ENCODE measurements at places on chromosomes 2 and 18.

DNA sequence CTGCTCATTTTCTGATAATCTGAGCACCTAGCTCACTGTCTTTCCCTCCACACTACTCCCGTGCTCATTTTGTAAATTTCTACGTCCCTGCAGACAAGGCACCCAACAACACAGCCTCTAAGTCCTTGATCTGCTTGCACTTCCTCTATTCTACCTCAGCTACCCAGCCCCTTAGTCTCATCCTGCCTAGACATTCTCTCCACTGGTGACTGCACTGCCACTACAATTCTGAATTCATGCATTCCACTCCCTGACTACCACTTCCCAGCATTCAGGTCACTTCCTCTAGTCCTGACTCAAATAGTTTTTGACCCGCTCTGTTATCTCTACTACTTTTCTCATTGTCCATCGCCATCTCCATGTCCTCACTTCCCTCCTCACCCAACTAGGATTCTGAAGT is 155.7 kb downstream of the DYM start:
- no peak for DNase-seq

DNA sequence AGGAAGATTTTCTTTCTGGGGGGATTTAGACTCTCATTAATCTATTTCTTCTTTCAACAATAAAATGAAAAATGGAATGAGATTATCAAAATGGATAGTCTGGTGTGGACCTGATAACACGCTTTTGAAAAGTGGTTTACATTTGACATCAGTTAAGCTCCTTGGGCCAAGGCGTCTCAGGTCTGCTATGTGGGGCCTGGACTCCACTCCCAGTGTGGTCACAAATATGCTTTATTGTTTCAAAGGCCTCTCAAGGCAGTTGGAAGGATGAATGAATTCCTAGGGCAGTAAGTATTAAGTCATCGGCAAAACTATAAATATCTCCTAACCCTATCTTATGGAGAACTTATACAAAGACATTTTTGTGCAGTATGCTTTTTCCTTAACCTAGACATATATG is 74.5 kb downstream of the ETAA1 start:
- DNase-seq = no peak

- DNase-seq = peak; percentile 22
These were observed 145.6 kb downstream of the TGIF1 start for GRCh38 chr18:3595369-3596273.

DNA sequence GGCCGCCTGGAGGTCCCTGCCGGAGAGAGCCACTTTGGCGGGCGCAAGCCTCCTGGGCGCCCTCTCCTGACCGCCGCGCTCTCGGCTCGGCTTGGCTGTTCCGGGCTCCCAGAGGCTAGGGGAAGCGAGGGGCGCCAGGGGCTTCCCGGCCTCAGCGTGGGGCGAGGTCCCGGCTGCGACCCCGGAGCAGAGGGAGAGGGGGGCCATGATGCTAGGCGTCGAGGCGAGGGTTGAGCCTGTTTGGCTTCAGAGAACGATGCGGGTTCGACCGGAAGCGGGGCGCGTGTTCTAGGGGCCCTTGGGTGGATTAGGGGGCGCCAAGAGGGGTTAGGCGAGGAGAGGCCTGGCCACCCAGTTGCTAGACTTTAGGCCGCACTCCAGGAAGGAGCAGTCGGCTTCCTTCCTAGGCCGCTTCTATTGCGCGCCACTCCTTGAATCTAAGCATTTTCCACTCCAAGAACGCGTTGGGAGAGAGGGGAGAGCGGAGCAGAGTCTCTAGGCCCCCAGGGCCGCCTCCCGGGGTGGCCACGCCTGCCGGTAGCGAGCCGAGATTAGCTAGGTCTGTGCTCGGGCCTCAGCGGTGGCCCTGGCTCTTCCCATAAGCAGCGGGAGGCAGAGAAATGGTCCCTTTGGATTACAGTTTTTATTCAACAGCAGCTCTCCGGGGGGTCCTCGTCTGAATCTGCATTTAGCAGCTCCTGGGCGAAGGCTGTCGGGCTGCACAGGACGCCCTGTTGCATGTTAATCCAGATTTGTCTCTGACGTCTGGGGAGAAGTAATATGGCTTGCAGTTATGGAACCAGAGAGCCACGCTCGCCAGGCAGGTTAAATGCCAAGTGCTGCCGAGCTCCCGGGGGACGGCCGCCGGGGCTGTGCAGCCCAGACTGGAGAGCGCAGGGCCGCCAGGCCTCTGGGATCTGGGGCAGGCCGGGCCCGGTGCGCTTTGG is 11.3 kb downstream of the MEIS1 start:
- DNase-seq = no peak

- no peak for DNase-seq
These were observed 134.0 kb downstream of the HDAC4 start for GRCh38 chr2:239266779-239267287.

DNA sequence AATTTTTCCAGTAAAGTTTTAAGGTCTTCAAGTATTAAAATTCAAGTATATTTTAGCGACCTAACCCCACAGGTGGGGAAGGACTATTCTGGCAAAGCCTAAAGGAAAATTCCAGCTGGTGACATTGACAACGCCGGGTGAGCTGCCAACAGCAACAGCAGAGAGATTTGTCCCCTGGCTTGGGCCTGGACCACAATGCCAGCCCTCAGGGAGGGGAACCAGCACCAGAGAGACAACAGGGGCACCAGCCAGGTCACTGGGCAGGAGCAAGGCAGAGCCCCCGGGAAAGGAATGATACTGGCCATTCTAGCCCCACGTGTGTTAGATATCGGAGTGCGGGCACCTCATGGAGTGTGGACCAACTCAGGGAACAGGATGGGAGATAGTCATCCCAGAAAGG is 95.7 kb downstream of the ARMC9 start:
- DNase-seq = no peak

- no peak for DNase-seq
These were observed 684.4 kb downstream of the NRXN1 start for GRCh38 chr2:50347358-50348044.

GRCh38 chr2:178241844-178242551 is 47.7 kb downstream of the OSBPL6 start:
- DNase-seq = no peak

DNA sequence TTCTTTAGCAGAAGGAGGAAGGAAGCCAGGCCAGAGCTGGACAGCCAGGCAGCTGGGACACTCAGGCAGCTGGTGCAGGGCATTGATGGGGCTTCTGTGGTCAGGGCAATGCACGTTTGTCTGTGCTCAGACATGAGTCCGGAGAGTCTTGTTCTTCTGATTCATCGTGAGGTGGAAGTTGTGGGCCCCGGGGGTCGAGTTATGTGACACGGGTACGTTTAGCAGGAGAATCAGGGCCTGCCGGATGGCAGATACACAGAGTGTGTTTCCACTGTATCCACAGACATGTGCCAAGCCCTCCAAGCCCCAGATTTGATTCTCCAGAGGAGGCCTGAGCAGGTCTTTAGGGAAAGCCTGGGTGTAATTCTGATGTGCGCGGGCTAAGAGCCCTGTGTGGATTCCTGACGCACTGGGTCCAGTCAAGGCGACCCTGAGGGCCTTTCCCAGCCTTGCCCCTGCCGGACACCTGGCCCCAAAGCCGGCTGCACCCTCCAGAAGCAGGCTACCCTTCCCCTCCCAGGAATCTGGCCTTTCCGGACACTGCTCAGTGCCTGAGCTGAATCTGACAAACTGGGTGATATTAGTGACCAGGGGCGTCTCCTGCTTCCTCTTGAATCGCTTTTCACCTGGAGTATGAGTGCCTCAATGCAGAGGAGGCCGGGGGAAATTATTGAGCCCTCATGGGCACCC is 10.1 kb downstream of the ARHGEF4 start:
- no peak for DNase-seq

DNA sequence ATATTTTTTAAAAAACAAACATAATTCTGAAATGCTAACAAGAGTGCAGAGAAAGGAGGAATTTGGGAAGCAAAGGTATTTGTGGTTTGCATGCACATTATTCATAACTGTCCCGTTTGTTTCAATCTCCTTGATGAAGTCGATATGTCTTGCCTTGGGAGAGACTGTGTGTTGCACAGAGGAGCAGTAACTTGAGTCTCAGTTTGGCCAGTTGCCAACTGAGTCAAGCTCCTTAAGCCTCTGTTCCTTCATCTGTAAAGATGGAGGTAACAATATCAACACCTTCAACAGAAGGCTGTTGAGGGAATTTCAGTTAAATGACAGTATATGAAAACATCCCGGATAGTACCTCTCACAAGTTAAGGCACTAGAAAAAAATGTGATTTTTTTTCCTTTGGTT is 226.2 kb downstream of the ASXL3 start:
- DNase-seq = no peak

GRCh38 chr18:1595195-1595594 is 690.5 kb downstream of the ADCYAP1 start:
- no peak for DNase-seq

GRCh38 chr2:157404363-157404762 is 39.5 kb downstream of the CYTIP start:
- peak; percentile 68 for DNase-seq

DNA sequence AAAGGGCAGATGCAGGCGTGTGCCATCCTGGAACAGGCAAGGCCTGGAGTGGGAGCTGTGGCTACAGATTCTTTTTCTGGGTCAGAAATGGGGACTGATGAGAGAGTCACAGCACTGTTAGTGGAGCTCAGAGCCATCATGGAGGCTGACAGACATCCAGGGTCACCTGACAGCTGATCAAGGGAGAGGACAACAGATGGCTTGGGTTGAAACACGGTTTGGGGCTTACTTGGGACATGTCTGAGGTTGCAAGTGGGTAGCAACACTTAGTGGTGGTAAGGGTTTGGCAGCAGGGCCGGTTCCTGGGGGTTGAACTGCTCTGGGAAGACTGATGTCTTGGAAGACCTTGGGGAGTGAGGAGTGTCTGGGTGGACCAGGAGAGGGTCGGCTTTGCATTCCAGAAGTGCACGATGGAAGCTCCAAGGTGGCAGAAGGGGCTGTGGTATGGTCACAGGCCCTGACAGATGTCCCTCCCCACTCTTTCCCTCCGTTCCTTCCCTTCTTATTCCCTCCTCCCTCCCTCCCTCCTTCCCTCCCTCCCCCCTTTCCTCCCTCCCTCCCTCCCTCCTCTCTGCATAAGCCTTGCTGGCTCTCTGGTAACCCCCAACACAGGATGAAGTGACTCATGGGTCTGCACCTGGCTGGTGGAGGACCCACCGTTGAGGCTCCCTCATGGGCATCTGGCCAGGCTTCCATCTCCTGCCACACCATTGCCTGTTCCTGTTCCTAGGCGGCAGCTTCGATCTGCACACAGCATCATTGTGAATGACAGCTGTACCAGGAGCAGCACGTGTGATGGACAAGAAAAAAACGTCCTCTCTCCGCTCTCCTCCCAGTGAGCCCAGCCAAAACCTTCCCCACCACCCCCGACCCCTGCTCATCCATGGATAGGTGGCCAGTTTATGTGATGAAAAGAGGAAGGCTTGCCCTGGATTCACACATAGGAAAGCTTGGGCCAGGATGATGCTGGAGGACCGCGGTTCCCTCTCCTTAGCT is 63.8 kb upstream of the RPL31 start:
- no peak for DNase-seq

All from memory B cell (primary cell).